ENCODE measurements at places on chromosomes 13 and 19.

DNA sequence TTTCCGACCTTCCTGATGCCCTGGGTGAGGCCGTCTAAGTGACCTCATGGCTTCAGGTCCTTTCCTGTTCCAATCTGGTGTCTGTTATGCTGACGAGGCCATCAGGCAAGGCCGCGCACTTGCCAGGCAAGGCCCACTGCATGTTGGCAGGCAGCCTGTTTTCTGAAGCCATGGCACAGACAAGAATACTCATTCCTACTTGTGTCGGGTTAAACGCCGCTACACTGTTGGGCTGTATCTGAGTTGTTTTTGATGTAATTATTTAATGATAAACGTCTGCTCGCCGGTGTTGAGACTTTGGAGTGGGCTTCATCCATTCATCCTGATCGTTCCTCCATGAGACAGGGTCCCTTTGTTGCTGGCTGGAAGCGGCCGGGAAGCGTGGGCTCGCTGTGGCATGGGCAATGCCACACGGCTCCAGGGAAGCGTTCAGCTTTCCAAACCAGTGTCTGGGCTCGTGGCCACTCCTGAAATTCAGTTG, 92.1 kb downstream of the ATP11A start:
- no peak for DNase-seq

DNA sequence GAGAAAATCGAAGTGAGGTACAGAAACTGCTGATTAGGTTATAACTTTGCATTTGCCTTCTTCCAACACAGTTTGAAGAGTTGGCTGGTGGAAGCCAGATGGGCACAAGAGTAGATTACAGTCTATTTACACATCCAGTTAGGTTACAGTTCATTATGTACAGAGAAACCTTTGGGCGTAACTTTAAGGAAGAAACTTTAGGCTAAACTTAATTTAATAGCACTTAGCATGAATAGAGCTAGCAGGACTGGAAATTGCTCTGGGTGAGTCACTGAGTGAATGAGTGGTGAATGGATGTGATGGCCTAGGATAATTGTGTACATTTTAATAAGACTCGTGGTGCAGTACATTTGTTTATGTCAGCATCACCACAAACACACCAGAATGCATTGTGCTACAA, 62.9 kb upstream of the KLHL1 start:
- DNase-seq, result no peak

- no peak for DNase-seq
Measured at GRCh38 chr13:101640788-101641400, 188.4 kb downstream of the ITGBL1 start.

DNA sequence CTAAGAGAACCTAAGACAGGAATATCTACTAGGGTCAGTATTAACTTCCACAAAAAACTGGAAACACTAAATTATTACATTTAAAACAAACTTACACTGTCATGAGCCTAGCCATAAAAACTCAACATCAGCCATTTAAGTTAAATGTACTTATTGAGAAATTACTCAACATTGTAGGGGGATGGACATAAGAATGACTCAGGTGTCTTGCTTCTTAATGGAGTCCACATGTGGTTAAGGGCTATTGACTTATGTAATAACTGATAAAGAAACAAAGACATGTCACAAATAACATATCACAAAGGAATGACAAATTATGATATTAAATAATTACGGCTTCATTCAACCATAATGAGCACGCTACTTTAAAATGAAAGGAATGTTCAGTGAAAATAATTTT, 36.2 kb downstream of the CLDN10 start:
- no peak for DNase-seq

GRCh38 chr13:59392328-59392727, 771.4 kb downstream of the DIAPH3 start:
- no peak for DNase-seq

DNA sequence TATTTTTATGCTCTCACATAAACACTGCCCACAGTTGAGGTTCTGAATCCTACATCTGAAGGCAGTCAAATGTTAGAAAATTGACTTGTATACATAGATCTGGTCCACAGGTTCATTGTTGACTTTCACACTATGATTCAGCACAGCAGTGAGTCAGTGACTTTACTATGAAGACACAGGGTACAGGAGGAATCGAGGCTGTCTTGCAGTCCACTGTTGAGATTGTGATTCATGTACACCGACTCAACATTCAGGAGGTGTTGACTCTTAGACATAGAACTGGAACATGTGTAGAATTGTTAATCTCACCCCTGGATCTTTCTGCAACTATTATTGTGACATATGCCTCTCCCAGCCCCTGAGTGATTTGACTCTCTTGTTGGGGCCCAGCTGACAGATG, 74.3 kb upstream of the ZNF43 start:
- DNase-seq, result no peak

GRCh38 chr13:56988543-56988942, 152.2 kb upstream of the PRR20A start:
- no peak for DNase-seq

GRCh38 chr19:29337029-29337428, 124.1 kb upstream of the UQCRFS1 start:
- DNase-seq, result no peak

GRCh38 chr19:2542341-2543069, 66.6 kb downstream of the GADD45B start:
- DNase-seq, result peak; percentile 29

DNA sequence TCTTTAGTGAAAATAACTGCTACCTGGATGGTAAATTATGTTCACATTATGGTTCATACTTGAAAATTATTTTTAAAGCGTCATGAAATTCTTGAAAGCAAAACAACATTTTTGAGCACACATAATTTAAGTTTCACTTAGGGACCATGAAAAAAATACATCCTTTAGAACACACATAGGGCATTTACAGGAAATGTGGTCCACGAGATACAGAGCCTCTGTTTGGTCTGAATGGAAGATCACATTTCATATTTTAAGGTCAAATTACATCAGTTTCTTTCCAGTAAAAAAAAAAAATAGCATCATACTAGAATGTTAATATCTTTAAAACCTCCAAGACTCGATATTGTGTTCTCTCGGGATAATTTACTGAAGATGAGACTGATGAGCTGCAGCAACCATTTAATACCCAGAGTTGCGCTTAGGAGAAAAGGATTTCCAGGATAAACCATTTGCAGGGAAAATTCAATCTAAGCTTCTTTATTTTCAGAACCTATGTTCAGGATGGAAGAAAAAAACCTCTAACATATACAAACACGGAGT, 720.7 kb downstream of the DIAPH3 start:
- no peak for DNase-seq

- DNase-seq, result peak; percentile 43
Measured at GRCh38 chr19:51427201-51427600, 9.8 kb upstream of the SIGLEC10 start.

DNA sequence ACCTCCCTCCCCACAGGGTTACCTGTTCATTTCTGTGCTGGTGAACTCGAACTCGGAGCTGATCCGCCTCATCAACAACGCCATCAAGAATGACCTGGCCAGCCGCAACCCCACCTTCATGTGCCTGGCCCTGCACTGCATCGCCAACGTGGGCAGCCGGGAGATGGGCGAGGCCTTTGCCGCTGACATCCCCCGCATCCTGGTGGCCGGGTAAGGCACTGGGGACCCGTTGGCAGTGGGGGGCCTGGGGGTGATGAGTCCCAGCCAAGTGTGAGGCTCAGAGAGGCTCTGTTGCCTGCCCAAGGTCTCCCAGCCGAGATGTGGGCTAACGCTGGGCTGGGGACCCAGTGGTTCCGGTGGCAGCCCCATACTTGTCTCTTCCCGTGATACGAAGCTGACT, 15.7 kb downstream of the AP2A1 start:
- DNase-seq, result no peak

All from CD4-positive, alpha-beta T cell treated with Interleukin-15 for 1 hour (primary cell).